ENCODE measurements at places on chromosomes 5 and 9. TPM values are rescaled to one million over a fixed set of nuclear protein-coding genes. Genes with fewer than 3 reads are reported as not detected.

Gene LTC4S
- 10.4 TPM for total RNA-seq

Gene SHB
- total RNA-seq: 20.6 TPM

Gene TRPM3
- 0.51 TPM for total RNA-seq

Gene IFNA7
- total RNA-seq: not detected

DNA sequence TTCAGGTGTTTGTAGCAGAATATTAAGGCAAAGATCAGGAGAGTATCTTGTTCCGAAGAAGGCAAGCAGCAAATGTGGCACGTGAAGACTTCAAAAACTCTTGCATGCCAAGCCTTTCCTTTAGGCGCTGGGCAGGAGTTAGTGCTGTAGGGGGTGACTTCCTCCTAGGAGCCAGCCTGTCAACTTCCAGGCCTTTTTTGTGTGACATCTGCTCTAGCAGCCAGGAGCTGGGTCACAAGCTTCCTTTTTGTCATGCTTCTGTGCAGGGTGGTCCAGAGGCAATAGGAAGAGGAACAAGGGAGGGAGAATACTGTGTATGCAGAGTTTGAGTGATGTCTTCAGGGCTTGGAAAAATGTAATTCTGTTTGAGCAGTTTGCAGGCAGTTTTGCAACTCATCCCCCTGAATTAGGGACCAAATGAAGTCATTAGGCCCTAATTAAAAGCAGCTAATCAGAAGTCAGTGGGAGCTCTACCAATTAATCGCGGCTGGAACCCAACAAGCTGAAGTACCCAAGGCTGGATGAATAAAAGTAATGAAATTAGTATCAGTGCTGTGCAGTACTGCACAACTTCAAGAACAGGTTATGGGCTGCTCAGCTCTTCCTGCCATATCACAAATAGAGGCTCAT, 53.5 kb downstream of the TLR4 start:
- DNase-seq: no peak

DNA sequence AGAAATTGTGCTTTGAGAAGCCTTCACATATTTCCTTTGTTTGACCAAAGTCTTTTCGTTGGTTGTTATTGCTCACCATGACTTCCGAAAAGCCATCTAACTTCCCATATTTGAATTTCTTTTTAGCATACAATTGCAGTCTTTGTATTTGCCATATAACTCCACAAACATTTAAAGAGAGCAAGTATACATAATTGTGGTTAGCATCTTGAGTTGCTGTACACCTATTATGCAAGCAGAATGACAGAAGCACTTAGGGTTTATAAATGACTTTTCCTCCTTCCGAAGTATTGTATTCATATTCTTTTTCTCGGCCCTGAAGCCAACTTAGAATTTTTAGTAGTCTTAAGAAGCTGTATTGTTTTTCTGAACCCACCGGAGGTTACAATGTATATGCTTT, 250.4 kb downstream of the RFK start:
- no peak for DNase-seq

- no peak for DNase-seq
Measured at GRCh38 chr9:21968331-21969010, 25.7 kb downstream of the CDKN2A start.

DNA sequence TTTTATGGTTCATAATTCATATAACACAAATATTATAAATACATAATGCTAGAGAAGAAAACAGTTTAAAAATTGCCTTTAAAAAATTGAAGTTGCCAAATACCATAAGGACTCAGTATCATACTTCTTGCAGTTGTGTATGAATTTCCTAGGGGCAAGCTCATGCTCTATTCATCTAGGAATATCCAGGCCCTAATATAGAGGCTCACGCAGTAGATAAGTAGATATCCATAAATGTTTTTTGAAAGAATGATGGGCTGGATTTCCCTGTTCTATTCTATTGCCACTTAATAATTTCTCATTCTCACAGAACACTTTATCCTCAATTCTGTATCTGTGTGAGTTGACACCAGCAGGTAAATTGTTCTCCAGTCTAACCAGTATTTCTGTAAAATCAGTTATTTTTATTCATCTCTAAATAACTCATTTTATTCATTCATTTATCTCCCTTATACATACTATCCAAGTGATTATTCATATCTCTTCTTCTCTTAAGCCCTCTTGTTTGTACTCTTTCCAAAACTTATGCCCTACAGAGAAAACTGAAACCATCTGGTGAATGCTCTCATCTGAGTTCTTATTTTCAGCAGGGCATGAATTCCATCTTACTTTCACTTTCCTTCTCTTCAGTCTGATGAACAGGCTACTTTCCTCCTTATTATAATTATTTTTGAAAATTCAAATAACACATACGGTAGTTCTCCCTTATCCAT, 97.1 kb downstream of the SLC44A1 start:
- DNase-seq: no peak
